ENCODE measurements at places on chromosomes 13 and 19.

- no peak for DNase-seq
These were observed 21.3 kb downstream of the ZNF77 start for GRCh38 chr19:2923510-2923909.

GRCh38 chr13:48167866-48168265 is 65.1 kb upstream of the ITM2B start:
- no peak for DNase-seq

- DNase-seq: no peak
These were observed 381.6 kb downstream of the KLF5 start for GRCh38 chr13:73440296-73440895.

- DNase-seq: no peak
These were observed 13.0 kb downstream of the NUDT15 start for GRCh38 chr13:48050550-48050949.

GRCh38 chr13:105643966-105644365 is 891.5 kb downstream of the EFNB2 start:
- no peak for DNase-seq

DNA sequence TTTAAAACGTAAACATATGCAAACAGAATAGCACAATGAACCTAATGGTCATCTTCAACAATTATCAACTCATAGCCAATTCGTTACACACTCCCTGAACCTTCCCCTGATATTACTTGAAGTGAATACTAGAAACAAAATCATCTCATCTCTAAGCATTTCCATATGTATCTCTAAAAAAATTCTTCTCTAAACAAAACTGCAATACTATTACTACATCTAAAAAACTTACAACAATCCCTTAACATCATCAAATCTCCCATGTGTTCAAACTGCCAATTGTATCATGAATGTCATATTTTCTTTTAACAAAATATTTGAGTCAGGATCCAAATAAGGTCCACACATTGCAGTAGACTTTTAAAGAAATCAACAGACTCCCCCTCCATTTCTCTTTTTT is 61.4 kb downstream of the FRY start:
- DNase-seq: no peak

GRCh38 chr13:103002279-103002678 is 63.9 kb downstream of the SLC10A2 start:
- no peak for DNase-seq

- no peak for DNase-seq
These were observed 92.2 kb downstream of the SLC7A1 start for GRCh38 chr13:29503041-29503837.

- DNase-seq: no peak
These were observed 157.5 kb downstream of the FLT1 start for GRCh38 chr13:28337166-28338005.

All from HAP-1 (cell line).